Stimulated activated CD8-positive, alpha-beta memory T cell treated with anti-CD3 and anti-CD28 coated beads, Interleukin-7, amount 100 ng/mL, for 1 hour (primary cell): ENCODE measurements at places on chromosomes 7 and 10.

GRCh38 chr7:134963036-134963435 lies 23.3 kb upstream of the AGBL3 start:
- no peak for DNase-seq

DNA sequence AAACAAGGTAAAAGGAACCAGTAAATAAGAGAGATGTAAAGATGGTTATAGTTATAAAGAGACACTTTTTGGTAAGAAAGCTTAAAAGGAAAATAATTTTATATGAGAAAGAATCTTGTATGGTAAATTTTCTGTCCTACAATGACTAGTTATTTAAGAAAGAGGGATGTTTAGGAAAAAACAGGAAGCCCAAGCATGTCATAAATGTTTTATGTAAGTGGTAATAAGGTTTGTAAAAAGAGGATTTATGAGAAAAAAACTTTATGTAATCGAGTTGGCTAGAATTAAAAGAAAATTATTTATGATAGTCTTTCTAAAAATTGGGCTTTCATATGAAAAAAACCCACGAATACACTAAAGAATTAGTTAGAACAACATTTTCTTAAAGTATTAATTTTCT lies 34.2 kb upstream of the CREB3L2 start:
- no peak for DNase-seq

GRCh38 chr10:76041551-76041950 lies 610.1 kb downstream of the LRMDA start:
- DNase-seq: no peak

DNA sequence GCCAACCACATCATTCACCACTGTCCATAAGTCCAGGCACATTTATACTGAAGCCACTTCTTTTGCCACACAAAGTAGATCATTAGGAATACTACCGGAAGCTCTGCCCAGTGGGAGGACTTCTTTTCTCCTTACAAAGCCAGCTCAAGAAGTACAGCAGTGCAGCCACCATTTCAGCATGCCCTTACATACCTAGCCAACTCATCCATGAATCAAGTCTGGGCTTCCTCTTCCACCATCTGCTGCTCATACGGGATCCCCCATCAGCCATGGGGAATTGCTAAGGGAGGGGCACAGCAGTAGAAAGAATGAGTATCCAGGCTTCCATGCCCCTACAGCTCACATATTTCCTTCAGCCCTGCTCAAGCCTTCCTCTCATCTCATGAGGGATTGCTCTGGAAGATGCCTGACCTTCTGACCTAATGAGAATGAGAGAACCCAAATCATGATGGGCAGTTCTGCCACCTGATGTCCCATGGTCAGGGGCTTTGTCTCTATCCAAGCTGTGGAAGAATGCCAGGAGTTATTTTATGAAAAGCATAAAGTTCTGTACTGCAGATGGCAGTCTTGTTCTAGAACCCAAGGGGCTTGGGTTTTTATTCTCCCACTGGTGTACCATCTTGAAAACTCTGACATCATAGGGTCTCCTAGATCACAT lies 39.5 kb downstream of the ACSM6 start:
- no peak for DNase-seq

DNA sequence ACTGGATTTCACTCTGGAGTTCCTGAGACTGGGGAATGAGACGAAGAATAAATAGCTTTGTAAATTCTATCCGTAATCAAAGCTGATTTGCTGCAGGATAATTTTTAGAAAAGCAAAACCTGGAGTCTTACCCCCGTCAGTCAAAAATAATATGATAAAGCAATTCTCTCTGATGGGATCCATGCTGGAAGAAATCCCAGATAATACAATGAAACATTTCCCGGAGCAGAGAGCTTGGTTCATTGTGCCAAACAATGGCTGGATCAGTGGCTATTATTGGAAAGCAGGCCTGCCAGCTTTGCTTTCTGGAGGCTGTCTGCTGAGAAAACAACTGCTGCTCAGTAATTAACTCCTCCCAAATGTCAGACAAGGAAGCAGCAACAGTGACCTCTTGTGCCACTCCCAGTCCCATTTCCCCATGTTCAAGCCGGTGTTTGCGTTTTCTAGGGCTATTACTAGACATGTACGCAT lies 609.4 kb upstream of the PCDH15 start:
- no peak for DNase-seq

DNA sequence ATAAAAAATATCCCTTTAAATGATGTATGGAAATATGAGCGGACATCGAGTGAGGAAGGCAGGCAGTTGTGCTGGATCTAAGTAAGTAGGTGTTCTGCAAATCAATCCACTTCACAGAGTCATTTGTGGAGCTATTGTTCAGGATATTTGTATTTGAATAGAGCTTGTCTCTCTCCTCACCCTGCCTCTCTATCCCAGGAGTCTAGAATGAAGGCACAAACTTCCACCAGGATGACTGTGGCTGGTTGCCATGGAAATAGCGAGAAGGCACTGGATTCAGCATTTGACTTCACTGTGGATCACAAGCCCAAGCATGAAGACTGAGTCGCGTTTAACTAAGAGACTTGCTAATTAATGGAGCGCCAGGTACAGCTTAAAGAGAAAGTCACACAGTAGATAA lies 53.2 kb downstream of the NPY start:
- no peak for DNase-seq

DNA sequence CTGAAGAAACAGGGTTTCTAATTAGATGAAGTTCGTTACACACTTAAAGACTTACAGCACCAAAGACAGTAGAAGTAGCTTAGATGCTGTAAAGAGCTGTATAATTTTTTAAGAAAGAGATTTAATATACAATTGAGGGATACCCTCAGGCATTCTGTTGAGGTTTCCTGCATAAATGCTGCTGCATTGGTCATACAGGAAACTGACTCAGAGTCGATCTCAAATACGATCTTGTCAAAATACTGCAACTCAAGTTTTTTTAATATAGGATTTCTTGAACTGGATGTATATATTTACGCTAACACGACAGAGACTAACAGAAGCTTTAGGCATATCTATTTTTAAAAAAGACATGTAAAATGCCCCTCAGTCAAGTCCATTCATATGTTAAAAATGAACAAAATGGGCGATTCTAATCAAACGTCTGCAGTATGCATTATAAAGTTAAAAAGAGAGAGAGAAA lies 2.4 kb upstream of the ARID5B start:
- DNase-seq: no peak

- no peak for DNase-seq
Measured at GRCh38 chr10:44774676-44775401, 136.3 kb upstream of the TMEM72 start.

DNA sequence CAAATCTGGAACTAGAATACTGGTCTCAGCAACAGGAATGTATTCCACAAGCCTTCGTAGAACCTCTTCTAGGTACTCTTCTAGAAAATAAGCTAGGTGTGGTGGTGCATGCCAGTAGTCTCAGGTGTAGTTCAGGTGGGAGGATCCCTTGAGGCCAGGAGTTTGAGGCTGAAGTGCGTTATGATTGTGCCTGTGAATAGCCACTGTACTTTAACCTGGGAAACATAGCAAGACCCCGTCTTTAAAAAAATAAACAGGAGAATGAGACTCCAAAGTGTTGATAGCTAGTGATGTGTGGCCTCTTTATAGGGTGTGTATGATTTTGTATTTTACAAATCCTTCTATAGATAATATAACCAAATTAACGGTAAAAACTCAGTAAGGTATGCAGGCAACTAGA lies 1.5 kb upstream of the ZNF775 start:
- no peak for DNase-seq

- DNase-seq: no peak
Measured at GRCh38 chr10:11856678-11857077, 33.5 kb downstream of the PROSER2 start.

DNA sequence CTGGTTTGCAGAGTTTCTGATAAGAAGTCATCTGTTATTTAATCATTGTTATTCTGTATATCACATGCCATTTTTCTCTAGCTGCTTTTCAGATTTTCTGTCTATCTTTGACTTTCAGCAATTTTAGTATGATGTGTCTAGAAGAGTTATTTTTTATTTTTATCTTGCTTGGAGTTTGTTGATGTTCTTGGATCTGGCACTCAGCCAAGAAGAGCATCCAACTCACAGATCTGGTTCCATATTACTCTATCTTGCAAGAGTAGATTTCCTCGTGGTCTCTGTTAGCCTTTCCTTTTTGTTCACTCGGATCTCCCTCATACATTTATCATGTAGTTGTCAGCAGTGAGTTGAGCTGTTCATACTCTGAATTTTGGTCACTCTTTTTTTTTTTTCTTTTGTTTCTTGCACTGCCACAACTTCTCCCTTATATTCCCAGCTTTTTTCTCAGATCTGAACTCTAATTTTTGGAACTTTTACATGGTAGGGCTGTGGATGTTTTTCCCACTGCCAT lies 54.8 kb upstream of the CALCR start:
- no peak for DNase-seq

DNA sequence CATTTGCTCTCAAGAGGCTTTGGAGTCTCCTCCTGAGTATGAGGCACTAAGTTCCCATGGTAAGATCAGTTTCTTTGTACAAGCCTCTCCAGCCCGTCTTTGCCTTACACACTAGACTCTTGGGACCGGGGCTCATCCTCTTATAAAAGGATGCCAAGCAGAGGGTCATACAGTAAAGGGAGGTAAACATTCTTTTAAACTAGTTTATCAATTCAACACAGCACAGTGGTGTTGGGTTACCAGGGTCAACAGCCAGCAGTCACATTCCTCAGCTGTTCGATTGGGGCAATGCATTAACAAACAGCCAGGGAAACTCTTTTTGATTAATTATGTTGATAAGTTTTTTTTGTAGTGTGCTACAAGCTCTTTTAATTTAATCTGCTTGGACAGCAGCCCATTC lies 37.8 kb downstream of the HHEX start:
- DNase-seq: no peak

GRCh38 chr10:10869592-10869991 lies 148.1 kb upstream of the CELF2 start:
- DNase-seq: no peak

DNA sequence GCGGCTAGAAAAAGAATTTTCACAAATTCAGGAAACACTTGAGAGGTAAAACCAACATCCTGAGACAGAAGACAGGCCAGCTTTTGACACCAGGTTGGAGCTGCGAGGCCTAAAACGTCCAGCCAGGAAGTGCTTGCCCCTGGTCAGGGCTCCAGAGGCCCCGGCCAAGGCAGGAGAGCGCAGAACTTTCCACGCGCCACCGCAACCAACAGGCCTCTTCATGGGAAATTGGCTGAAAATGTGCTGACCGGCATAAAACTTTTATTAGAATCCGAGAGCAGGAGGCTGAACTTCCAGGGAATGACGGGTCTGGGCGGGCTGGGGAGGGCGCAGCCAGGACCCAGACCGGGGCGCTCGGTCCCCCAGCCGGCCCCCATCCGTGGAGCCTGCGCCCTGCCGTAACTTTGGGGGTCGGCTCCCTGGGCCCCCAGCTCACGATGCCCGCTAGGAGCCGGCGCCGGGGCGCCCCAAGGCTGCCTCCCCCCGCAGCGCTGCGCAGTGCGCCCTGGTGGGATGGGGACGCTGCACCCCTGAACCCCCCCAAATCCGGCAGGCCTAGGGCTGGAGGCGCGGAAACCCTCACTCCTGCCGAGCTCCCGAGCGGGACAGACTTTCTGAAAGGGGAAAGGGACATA lies 414.0 kb upstream of the MKI67 start:
- no peak for DNase-seq

GRCh38 chr10:17113346-17113745 lies 16.3 kb downstream of the CUBN start:
- no peak for DNase-seq

GRCh38 chr7:50119815-50120637 lies 27.0 kb upstream of the ZPBP start:
- no peak for DNase-seq

GRCh38 chr7:157438121-157439025 lies 101.6 kb downstream of the DNAJB6 start:
- no peak for DNase-seq

- no peak for DNase-seq
Measured at GRCh38 chr10:109393425-109393824, 529.9 kb downstream of the XPNPEP1 start.

- DNase-seq: no peak
Measured at GRCh38 chr7:147296986-147297385, 1180.4 kb downstream of the CNTNAP2 start.

DNA sequence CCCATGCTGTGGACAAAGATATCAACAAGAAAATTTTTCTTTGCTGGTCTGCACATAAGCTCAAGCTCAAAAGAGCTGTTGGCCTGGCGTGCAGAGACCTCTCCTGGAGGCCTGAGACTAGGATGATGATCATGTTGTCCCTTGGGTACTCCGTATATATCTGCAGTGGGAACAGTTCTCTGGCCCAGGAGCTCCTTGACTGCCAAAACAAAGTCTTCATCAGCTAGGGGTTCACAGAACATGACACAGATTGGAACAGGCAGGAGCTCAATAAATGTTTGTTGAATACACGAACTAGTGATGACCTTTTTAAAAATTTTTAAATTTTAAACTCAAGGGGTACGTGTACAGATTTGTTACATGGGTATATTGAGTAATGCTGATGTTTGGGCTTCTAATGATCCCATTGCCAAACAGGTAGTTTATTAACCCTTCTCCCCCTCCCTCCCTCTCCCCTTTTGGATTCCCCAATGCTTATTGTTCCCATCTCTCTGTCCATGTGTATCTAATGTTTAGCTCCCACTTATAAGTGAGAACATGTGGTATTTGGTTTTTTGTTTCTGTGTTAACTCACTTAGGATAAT lies 49.1 kb downstream of the ZNF783 start:
- DNase-seq: no peak

DNA sequence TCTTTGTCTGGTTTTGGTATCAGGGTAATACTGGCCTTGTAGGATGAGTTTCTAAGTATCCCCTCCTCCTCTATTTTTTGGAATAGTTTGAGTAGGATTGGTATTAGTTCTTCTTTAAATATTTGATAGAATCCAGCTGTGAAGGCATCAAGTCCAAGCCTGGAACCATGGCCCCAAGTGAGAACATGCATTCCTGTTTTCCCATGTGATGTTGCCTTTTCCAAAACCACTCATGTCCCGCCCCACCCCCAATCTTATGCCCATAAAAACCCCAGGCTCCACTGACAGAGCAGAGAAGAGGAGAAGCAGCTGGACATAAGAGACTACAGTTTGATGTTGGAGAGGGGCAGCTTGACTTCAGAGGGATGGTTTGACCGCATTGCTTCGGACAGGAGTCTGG lies 71.2 kb downstream of the MINPP1 start:
- no peak for DNase-seq

DNA sequence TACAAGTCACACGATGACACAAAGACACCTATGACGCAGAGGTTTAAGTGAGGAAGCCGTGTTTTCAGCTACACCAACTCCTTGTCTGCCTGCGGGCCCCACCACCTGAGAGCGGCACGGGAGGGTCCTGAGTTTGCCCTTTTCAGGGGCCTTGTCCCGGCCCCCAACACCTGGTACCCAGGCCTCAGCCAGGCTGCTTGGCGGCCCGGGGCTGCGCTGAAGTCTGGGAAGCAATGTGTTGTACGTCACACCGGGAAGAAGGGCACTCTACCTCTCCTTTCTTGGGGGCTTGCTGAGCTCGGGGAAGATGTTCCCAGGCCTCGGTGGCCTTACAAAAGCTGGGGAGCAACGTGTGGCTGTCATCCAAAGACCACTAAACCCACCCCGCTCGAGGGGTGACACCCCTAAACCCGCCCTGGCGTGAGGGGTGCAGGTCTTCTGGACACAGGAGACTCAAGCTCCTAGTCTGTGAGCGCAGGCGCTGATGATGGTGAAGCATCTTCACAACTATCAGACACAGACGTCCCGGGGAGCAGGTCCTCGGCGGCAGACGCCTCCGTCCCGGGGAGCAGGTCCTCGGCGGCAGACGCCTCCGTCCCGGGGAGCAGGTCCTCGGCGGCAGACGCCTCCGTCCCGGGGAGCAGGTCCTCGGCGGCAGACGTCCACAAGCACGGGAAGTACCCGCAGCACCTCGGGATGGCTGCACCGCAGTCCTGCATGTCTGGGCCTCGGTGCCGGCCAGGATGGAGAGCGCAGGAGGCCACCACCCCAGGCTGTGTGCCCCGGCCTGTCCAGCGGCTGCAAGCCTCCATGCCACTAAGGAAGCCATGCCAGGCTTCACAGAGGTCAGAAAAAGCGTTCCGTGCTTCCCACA lies 15.4 kb downstream of the CFAP46 start:
- no peak for DNase-seq
